Posterior cingulate gyrus (tissue), 11 donors: ENCODE measurements at places on chromosomes 7 and 10.

GRCh38 chr7:1169409-1170368, 9.7 kb upstream of the ZFAND2A start:
- DNase-seq = peak; percentile 91

GRCh38 chr7:11833431-11833830, 1.4 kb upstream of the THSD7A start:
- DNase-seq = no peak

- DNase-seq = no peak
Measured at GRCh38 chr7:108049962-108050361, 47.0 kb upstream of the LAMB1 start.

DNA sequence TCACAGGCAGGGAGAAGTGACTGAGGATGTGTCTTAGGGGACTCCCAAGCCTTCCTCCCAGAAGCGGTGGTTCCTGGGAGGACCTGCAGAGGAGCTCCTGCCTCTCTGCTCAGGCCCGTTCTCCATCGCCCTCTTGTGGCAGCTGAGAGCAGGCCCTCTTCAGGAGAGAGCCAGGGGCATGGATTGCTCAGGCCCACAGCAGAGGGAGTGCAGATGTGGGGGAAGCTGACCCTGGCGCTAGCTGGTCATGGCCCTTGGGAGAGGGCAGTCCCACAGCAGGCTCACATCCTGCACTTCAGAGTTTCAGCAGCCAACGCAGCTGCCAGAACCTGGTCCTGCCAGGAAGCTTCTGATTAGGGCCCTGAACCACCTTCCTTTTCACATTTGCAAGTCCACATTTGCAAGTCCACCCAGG, 94.8 kb upstream of the TARP start:
- peak; percentile 49 for DNase-seq

GRCh38 chr7:55476852-55477780, 95.2 kb downstream of the VOPP1 start:
- no peak for DNase-seq

DNA sequence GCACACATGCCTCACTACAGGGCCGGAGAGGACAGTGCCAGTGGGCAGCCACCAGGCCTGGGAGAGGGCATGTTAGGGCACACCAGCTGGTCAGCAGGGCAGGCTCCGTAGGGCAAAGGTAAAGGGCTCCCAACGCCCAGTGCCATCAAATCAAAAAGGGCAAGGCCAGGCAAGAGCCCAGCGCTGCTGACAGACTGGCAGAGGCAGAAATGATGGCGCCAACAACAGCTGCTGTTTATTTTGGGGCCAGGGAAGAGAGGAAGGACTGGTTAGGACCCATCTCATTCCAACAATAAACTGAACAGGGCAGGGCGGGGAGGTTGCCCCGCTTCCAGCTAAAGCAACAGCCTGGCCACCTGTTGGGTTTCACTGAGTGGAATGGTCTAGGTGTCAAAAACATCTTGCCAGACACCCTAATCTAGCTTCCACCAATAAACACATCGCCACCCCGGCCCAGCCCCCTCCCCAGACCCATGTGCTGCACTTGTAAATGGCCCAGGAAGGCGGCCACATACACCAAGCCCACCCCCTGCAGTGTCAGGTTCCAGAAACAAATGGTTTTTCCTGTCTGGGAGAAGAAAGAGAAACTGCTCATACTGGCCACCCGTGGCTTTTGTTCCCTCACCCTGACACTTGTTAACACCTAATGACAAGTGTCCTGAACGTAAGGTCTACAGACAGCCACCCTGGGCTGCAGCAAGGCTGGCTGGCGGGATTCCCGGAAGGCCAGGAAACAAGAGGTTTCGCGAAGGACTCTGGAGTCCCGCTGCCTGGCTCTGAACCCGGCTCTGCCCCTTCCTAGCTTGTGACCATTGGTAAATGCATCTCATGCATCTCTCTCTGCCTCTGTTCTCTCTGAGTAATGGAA, 15.3 kb downstream of the SH3PXD2A start:
- no peak for DNase-seq

GRCh38 chr10:74875966-74876365, 49.6 kb downstream of the KAT6B start:
- no peak for DNase-seq

- DNase-seq = no peak
Measured at GRCh38 chr10:131580076-131580652, 268.6 kb upstream of the TCERG1L start.
